Femur (tissue), 1 donor: ENCODE measurements at places on chromosomes 3 and 15.

DNA sequence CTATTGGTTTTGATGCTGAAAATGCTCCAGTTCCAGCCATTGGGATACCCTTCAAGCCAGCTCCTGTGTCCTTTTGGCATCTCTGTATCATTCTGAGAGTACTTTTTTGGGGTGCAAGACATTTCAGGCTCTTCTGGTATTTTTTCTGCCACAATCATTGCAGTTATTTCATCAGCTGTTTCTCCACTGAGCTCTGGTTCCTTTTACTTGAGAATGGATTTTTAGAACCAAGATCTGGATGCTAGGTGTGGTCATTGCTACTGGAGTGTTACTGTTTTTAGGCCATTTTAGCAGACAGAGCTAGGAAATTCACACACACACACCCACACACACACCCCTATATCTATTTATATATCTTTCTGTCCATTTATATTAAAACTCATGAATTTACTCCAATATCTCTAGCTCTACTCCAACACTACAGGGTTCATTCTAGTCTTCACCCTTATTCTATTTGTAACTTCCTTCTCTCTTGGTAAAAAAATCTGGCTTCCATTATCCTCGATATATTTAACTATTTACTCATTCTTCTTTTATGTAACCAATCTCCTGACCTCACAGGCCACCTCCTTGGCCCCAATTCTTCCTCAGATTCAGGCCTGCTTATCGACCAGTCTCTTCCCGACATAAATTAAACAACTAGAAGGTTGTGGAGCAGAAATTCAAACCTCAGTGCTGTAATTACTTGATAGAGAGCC lies 17.0 kb downstream of the SLC35G2 start:
- DNase-seq: no peak

- no peak for DNase-seq
Observed at GRCh38 chr3:13616359-13616758, 67.4 kb downstream of the FBLN2 start.

- DNase-seq: no peak
Observed at GRCh38 chr3:114902691-114903101, 244.4 kb downstream of the ZBTB20 start.

DNA sequence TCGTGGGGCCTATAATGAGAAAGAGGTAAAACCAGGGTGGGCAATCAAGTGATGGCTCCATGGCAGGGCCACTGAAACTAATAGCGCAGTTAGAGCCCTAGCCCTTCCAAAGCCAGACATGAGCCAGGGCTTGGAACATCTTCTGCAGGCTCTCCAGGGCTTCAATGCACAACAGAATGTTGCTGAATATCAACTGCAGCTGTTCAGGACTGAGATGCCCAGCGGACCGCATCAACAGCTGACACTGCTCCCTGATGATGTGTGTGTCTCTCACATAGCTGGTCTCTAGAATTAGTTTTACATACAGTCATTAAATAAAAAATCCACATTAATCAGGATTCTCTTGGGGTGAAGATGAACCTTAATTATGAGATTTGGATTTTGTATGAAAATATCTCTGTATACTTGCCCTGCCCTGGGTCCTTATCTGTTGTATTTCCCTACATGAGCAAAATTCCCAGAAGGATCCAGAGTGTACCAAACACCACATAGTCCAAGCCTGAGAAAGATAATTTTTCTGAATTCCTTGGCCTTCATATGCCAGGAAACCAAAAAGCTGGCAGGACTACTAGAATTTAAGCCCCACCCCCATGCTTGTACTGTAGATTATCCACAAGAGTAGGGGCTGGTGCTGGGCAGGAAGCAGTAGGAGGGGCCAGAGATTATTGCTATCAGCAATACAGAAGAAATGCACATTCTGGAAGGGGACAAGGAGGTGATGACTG lies 7.7 kb upstream of the GOLGB1 start:
- peak; percentile 56 for DNase-seq

GRCh38 chr15:80742081-80742480 lies 37.1 kb upstream of the CEMIP start:
- DNase-seq: no peak

- DNase-seq: no peak
Observed at GRCh38 chr3:45139372-45140140, 6.6 kb downstream of the CDCP1 start.

DNA sequence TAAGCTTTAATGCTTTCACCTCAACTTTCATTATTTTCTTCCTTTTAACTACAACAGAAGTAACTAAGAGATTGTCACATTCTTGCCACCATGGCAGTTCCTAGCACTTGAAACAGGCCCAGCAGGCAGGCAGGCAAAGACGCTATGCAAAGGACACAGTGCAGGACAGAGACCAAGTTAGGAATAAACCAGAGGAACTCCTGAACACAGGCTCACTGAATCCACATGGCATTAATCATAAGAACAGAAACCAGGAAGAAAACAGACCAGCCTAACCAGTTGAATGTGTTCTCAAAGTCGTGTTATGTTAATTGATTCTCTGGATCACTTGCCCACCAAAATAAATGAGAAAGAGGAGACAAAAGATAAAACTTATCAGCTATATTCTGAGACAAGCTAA lies 397.6 kb downstream of the TBL1XR1 start:
- no peak for DNase-seq

- peak; percentile 63 for DNase-seq
Observed at GRCh38 chr3:146326875-146327543, 76.1 kb upstream of the PLSCR4 start.
